ENCODE measurements at places on chromosomes 3 and 15.

DNA sequence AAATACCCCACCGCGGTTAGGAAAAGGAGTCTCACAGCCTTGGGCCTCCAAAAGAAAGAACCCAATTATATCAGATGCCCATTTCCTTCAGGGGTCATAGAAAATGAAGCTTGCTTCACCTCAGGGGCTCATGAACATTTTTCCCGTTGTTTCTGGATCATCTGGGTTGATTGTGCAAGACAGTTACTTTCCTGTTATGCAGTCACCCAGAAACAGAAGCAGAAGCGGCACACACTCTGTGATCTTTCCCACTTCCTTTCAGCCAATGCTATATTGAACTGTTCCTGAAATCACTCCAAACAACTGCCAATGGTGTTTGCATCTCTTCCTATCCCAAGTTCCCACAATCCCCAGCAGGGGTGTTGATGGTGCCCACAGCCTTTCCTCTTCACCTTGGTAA lies 295.6 kb upstream of the RASGRP1 start:
- no peak for DNase-seq

- DNase-seq = no peak
Observed at GRCh38 chr3:15355086-15355485, 22.7 kb upstream of the SH3BP5 start.

GRCh38 chr3:17091910-17092582 lies 207.3 kb downstream of the PLCL2 start:
- DNase-seq = no peak

DNA sequence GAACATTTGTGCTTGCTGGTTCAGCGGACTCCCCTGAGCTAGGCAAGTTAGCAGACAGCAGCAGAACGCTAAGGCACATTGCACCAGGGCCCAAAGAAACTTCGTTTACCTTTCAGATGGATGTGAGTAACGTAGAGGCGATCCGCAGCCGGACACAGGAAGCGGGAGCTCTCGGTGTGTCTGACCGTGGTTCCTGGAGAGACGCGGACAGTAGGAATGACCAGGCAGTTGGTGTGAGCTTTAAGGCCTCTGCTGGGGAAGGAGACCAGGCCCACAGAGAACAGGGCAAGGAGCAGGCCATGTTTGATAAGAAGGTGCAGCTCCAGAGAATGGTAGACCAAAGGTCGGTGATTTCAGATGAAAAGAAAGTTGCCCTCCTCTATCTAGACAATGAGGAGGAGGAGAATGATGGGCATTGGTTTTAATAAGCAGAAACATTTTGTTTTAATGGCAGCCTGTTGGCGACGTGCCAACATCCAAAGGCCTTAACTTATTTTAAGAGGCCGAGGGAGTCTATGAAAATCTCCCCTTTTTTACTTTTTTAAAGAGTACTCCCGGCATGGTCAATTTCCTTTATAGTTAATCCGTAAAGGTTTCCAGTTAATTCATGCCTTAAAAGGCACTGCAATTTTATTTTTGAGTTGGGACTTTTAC lies 27.9 kb downstream of the SYNM start:
- no peak for DNase-seq
